ENCODE measurements at places on chromosomes 3 and 15.

GRCh38 chr15:95655089-95655607, 675.4 kb upstream of the NR2F2 start:
- no peak for DNase-seq

DNA sequence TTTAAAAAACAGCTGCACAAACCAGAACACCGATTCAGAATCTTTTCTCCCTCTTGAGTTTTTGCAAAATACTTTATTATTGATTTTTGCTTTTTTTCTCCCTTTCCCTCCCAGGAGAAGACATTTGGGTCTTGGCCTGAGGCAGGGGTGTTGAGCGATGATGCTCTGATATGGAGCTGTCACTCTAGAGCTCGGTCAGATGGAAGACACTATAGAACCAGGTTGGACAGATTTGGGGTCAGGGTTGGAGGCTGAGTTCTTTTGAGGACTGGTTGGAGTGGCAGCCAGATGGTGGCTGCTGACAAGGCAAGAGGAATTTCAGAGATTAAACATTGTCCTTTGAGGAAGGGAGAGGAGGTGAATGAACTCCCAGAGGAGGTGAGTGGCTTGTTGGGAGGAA, 16.9 kb downstream of the CDAN1 start:
- no peak for DNase-seq

GRCh38 chr15:43932907-43933306, 106.1 kb downstream of the WDR76 start:
- no peak for DNase-seq

- DNase-seq, result no peak
These were observed 15.8 kb downstream of the APBA2 start for GRCh38 chr15:28901587-28901980.

DNA sequence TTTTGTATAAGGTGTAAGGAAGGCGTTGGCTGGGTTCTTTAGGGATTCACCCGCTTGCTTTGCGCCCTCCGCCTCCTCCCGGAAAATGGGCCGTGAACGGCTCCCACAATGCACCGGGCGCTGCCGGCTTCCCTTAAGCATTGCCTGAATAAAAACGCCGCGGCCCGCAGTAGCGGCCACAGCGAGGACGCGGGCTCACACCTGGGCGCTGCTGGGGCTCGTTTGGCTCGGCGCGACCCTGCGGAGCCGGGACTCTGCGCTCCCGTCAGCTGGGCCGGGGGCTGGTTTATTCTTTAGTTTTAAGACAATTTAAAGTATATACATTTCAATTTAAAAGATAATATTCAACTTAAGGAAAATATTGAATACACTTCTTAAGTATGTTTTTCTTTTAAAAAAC, 343.5 kb upstream of the RGMA start:
- no peak for DNase-seq

DNA sequence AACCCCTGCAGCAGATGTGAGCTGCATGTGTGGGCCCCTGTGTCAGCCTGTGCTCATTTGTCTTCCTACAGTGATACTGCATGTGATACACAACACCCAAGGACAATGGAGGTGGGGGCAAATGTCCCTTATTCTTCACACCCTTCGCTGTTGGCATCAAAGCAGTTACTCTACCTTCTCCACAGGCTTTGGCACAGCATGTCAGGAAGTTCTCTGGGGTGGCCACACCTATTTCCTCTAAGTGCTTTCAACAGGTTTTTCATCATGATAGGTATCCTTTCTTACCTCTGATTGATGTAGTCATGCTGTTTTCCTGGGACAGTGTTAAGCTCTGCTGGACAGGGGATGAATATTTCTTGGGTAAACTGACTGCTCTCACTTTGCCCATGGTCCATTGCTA, 29.5 kb downstream of the ZNF662 start:
- DNase-seq, result no peak

DNA sequence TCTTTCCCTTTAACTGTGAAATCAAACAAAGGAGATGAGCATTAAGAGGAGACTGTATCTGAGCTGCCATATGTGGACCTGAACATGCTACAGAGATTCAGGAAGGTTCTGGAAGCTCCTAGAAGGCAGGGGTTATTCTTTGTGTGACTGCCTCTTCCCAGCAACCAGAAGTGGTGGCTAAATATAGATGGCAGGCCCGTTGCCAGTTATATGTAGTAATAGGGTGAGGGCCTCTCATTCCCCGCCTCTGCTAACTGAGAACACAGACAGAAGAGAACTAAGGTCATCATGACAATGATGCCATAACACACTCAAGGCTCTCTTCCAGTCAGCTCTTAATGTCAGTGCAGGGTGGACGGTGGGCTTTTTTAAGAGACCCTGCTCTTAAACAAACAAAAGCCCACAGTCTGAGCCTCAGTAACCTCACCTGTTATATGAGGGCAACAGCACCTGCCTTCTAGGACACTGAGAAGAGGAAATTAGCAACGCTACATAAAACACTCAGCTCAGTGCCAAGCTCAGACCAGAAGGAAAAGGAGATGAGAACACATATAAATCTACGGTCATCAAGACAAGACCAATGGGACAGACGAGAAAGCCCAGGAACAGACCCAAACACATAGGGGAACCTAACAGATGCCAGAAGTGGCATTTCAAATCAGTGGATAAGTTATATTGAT, 22.3 kb downstream of the CFAP92 start:
- DNase-seq, result no peak

- DNase-seq, result no peak
These were observed 37.6 kb upstream of the EPHA6 start for GRCh38 chr3:96776818-96777217.

DNA sequence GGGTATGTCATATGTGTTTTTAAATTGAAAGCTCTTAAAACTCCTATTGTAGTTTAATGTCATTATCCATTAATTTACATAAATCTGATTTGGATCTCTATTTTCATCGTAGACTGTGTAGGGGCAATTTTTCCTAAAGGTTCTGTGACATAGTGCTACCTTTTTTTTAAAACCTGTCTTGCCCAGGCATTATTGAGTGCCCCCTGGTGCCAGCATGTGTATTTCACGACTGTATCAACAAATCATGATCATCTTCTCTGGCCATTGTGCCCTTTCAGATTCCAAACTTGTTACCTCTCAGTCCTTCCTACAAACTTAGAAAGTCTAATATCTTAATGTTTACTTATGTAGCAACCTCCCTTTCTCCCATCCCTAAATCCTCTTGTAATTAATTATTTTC, 97.2 kb upstream of the FLNB start:
- DNase-seq, result no peak

DNA sequence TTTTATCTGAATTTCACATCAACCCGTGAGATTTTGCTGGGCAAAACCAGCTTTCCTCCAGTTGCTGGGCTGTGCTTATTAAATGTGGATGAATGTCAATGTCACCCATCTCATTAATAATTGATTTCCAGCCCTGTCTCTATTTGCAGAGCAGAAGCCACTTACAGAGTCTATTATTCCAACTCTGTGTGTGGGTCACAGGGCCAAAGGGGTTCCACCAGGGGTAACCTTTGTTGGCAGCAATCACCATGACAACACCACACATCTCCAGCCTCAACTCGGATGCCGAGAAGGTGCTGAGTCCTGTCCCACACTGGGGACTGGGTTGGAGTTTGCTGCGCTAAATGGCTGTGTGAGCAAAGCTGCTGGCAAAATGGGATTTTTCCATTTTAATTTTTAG, 51.1 kb upstream of the WNT5A start:
- no peak for DNase-seq

DNA sequence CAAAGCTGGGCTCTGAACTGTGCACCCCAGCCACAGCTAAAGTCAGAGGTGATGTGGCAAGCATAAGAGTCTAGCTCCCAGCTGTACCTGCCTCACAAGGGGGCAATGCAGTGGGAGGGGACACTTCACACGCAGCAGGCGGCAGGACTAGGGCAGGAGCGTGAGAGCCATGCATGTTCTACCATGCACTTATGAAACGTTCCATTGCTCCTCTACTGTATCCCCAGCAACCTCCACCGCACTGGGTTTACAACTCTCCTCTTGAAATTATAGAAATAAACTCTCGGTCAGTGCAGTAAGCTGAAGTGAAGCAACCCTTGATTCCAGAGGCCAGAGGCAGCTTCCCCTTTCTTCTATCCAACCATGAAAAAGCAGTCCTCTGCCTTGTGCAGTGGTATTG, 298.6 kb upstream of the STT3B start:
- no peak for DNase-seq

GRCh38 chr3:38047896-38048295, 8.9 kb downstream of the DLEC1 start:
- DNase-seq, result no peak

DNA sequence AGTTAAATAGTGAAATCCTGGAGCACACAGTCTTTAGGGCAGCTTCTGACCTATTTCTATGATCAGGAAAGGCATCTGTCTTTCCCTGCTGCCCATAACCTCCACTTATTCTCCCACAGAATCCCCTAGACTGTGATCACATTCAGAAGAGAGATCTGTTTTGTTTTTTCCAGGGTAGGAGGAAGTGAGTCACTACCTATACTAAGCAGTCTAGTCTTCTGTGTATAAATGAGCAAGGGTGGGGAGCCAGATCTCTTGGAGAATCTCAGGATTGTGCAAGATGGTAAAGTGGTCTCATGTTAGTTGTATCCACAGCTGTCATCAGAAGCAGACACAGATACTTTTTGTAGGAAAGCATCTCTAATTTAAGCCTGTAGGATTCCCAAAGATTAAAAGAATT, 11.8 kb upstream of the FBXO22 start:
- no peak for DNase-seq

DNA sequence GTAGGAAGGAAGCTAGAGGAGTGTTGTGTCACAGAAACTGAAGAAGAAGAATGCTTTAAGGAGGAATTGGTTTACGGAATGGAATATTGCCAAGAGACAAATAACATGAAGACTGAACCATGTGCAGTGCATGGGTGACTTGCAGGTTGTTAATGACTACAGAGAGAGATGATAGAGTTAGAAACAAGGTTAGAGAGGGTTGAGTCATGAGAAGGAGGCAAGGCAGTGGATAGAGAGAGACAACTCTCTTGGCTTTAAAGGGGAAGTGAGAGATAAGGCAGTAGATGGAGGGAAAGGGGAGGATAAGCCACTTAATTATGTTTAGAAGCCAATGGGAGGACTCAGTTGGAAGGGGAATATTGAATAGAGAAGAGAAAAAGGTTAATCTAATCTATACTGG, 119.3 kb upstream of the CCNL1 start:
- DNase-seq, result no peak

GRCh38 chr3:134370611-134371531, 3.4 kb downstream of the AMOTL2 start:
- DNase-seq, result no peak

- no peak for DNase-seq
These were observed 127.5 kb downstream of the SNRK start for GRCh38 chr3:43413676-43414368.

- no peak for DNase-seq
These were observed 236.8 kb upstream of the UBE2E2 start for GRCh38 chr3:22966349-22966748.

DNA sequence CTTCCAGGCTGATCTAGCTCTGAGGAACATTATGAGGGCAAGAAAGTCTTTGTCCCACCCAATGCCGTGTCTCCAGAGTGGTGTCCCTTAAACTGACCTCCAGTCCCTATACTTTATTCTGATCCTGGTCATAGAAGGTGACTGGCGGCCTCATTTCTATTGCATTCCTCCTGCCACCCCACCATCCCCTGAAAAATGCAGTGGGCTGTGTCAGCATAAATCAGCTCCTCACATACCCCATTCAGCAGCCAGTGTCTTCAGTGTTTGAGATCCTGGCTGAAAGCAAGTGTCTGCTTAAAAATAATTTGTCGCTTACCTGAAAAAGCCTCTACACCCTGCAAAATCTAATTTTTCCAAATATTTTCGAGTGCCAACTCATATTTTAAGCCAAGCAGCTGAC, 346.1 kb downstream of the FEZF2 start:
- DNase-seq, result no peak

DNA sequence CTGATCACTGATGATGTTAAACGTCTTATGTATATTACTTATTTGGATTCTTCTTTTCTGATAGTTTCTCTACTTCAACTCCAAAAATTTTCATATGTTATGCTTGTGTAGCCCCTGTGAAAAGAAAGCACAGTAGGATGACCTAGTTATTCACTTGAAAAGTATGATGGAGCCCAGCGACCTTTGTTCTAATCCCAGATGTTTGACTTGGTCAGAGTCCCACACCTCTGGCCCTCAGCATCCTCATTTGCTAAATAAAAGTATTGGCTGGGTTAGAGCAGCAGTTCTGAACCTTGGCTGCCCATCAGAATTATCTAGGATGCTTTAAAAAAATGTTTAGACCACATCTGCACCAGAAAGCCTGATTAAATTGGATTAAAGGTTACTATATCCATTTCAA, 173.7 kb downstream of the ATG7 start:
- no peak for DNase-seq

DNA sequence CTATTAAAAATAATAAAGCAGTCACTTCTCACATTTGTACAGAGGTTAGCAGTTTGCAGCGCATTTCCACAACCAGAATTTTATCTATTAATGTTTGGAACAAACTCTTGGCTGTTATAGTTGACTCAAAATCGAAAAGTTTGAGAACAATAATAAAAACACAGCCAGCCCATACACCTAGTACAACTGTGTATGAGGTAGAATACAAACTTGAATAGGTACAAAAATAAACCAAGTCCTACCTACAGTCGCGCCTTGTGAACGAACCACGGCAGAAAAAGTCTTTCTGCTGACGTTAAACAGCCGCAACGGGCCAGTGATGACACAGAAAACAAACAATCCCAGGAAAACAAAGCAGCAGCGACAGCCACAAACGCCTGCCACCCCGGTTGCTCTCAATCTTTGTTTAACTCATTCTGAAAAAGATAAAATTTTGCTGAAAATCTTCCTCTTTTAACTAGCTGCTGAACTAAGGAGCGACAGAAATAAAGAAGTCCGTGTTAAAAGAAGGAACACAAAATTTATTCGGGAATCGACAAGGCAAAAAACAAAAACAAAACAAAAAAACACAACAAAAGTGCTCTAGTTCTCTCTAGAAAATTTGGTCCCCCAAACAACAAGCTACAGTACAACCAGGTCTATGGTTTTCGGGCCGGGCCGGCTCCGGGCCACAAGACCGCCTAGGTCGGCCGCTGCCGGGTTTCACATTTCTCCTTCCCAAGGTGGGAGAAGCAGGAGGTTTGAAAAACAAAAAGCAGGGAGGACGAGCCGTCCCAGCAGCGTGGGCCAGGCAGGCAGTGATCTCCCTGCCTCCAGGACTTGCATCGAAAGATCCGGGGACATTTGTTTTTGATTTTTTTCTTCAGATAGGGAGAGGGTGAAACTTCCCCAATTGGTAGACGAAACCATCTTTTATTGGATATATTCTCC, 2.9 kb downstream of the FOXL2 start:
- DNase-seq, result no peak

- no peak for DNase-seq
These were observed 159.0 kb downstream of the FRMD5 start for GRCh38 chr15:44035781-44036699.
